ENCODE measurements at places on chromosomes 11 and 22.

DNA sequence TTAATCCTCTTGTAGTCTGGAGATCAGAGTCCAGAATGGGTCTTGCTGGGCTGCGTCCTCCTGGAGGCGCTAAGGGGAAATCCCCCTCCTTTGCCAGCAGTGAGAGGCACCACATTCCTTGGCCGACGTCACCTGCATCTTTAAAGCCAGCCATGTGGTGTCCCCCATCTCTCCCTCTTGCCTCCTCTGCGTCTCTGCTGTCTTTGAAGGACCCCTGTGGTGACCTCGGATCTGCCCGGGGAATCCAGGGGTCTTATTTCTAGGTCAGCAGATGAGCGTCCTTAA is 27.2 kb upstream of the PARVB start:
- no peak for DNase-seq

DNA sequence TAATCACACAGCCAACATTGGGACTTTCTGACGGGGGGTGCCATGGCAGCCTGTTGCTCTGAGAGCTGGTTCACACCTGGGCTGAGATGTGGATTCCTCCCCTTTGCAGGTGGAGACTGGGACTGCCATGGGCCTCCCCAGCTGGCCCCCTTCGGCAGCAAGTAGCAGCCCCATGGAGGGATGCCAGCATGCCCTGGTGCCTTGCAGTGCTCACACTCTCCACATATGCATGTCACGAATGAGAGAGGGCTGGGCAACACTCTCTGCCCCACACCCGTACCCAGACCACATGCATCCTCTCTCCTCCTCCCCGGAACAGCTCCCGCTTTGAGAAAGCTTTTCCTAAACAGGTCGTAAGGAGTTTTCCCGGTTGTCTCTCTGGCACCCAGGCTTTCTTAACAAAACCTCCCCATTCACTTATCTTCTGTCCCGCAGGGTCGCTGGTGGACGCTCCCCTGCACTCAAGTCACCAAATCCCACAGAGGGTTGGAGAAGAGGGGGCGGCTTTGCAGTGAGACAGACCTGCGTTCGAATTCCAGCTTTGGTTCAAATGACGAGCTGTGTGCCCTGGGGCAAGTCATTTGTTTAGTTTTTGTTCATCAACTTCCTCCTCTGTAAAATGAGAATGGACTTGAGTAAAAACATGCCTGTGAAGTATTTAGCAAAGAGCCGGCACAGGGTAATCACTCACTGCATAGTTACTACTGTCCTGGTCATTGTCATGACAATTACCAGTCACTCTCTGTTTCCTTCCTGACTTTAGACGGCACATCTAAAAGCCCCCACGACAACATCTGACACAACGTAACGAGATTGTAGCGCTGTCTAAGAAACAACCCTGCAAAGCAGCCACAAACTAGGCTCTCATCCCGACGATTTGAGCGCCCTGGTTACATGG is 231.3 kb upstream of the B3GAT1 start:
- DNase-seq = no peak

DNA sequence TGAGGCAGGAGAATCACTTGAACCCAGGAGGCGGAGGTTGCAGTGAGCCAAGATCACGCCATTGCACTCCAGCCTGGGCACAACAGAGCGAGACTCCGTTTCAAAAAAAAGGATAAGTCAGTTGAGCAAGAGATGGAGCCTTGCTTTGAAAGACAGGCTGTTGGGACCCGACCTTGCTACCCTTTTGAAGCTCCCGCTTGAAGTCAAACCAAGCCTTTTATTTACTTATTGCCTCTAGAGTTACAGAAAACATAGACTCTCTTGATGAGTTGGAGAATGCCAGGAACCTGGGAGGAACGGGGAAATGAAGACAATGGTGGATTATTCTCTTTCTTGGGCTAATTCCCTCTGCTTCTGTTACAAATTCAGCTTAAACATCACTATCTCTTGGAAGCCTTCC is 4.9 kb downstream of the SYN3 start:
- DNase-seq = no peak

DNA sequence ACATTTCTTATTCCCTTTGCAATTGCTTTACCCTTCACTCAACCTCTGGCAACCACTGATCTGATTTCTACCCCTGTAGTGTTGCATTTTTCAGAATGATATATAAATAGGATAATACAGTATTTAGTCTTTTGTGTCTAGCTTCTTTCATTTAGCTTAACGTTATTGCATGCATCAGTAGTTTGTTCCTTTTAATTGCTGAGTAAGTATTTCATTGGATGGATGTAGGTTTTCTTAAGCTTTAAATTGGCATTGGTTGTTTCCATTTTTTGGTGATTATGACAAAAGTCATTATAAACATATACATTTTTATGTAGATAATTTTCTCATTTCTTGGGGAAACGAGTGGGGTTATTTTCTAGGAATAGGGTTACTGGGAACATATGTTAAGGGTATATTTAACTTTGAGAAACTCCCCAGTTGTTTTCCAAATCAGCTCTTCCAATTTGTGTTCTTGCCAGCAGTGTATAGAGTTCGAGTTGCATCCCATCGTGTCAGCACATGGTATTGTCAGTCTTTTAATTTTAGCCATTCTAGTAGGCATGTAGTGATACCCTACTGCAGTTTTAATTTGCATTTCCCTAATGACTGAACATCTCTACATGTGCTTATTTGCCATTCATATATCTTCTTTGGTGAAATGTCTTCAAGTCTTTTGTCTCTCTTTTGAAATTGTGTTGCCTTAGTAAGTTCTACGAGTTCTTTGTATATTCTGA is 60.3 kb downstream of the DDX10 start:
- DNase-seq = no peak

GRCh38 chr11:16191868-16192240 is 164.5 kb downstream of the SOX6 start:
- no peak for DNase-seq

GRCh38 chr11:111691741-111692140 is 74.4 kb downstream of the PPP2R1B start:
- no peak for DNase-seq

- no peak for DNase-seq
Observed at GRCh38 chr22:19448739-19449421, 1.4 kb upstream of the C22orf39 start.

DNA sequence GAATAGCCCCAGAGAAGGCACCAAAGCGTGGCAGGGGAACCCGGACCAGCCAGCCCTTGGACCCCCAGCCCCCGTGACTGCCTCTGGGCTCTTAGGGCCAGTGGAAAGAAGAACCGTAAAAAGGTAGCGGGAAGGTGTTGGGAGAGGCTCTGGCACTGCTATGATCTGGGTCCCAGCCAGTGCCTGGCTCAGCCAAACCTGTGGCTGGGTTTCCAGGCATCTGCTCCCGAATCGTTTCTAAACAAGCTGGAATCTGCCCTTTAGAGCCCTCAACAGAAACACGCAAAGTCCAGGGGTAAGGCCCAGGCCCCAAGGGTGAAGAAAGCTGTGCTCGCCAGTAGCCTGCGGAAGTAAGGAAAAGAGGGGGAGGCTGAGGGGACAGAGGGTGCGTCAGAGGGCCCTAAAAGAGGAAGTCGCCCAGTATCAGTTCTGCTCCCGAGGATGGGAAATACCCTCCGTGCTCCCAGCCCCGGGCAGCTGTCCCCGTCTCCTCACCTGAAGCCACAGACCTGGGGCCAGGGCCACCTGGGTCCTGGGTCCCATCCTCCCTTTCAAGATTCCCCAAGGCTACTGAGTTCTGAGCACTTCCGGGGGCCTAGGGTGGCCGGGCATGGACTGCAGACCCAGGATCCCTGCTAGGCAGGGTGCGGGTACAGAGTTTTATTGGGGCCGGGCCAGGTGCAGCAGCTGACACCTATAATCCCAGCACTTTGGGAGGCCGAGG is 24.7 kb downstream of the IL10RA start:
- no peak for DNase-seq

- DNase-seq = no peak
Observed at GRCh38 chr11:94776351-94777321, 8.5 kb downstream of the AMOTL1 start.

GRCh38 chr11:92227230-92227814 is 2.7 kb downstream of the FAT3 start:
- no peak for DNase-seq

DNA sequence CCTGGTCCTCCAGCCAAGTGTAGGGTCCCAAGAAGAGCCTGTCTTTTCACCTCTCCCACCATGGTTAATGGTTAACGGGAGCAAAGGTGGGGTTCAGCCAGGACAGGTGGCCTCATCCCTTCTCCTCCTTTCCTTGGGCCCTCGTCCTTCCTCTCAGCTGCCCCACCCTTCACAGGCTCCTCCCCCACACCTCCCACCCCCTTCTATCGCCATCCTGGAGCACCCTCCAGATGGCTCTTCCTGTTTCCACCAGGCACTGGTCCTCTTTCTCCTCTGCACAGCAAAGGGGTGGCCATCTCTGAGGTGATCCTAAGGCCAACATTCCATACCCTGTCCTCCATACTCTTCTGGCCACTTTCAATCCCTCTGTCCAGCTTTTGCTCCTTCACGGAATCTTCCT is 48.9 kb downstream of the SLC22A12 start:
- DNase-seq = no peak

GRCh38 chr22:43843783-43844530 is 18.4 kb downstream of the SULT4A1 start:
- no peak for DNase-seq

DNA sequence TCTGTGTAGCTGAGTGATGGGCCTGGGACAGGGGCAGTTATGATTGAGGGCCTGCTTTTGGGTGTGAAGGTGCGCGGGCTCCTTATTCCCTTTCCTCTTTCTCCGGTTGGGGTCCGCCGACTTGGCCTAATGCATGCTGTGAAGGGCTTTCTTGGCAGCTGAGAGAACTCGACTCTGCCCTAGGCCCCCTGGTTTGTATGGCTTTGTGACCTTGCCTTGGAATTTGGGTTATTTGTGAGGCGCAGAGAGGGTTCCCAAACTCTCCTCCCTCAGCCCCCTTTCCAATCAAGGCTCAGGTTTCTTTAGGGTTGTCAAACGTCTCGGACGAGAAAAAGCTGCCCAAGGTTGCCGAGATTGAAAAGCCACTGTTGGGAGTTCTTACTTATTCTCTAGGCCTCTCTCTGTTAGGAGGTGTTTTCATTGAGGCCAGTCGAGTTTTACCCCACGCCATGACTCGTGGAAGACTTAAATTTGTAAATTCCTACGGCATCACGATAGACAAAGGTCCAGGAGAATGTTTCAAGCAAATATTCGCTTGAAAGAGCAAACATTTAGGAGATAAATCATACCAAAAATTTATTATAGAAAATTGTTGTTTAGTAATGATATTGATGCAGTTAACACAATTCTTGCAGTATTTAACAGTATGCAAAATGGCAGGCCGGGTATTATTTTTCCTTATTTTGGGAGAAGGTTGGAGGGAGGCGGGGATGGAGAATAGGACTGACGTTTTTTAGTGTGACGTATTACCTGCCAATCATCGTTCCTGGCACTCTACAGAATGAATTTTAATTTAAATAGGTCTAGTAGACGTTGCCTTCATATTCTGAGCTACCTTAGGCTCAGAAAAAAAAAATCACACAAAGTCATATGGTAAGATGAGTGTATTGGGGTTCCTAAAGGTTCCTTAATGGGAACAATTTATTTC is 689 bp downstream of the PDHX start:
- no peak for DNase-seq

DNA sequence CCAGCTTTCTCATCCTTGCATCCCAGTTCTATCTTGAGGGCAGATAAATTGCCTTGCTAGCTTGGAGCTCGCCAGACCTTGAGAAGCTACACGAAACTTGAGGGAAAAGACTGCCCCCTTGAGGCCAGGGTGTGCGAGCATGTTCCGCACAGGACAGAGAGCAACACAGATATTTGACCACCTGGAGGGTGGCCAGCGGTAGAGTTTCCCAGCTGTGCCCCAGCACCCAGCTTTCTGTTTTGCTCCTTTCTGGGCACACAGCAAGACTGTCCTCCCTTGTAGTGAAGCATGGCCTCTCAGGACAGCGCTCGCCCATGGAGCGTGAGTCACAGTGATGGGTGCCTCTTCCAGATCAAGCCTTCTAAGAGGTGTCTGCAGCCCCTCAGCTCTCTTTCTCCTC is 23.5 kb downstream of the SPATA19 start:
- DNase-seq = no peak

- no peak for DNase-seq
Observed at GRCh38 chr11:115385226-115385625, 119.0 kb downstream of the CADM1 start.

- no peak for DNase-seq
Observed at GRCh38 chr11:34206407-34207300, 101.2 kb downstream of the NAT10 start.

GRCh38 chr11:101003468-101003867 is 126.1 kb downstream of the PGR start:
- no peak for DNase-seq

DNA sequence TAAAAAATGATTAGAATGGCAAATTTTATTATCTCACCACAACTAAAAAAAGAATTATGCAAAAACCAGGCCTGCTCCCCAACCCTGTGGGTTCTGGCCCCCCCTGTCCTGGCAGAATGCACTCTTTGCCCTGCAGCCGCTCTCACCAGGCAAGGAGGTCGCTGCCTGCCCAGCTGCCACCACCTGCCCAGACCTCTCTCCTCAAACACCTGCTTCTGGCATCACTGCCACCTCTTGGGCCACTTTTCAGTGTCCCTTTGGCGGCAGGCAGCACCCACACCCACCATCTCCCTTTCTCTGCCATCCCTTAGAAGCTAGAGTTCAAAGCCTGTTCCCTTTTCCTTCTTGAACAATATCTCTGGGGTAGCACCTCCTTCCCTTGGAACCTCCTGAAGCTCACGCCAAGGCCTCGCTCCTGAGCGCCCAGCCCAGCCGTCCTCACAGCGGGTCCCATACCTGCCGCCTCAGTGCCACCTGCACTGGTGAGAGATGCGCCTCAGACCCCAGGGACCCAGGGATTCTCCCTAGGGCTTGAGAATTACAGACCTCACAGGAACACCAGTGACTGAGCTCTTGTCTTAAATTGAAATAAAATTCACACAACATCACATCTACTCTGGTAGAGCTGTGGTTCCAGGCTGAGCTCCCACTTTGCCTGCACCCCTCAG is 44.6 kb downstream of the SGSM3 start:
- DNase-seq = no peak

DNA sequence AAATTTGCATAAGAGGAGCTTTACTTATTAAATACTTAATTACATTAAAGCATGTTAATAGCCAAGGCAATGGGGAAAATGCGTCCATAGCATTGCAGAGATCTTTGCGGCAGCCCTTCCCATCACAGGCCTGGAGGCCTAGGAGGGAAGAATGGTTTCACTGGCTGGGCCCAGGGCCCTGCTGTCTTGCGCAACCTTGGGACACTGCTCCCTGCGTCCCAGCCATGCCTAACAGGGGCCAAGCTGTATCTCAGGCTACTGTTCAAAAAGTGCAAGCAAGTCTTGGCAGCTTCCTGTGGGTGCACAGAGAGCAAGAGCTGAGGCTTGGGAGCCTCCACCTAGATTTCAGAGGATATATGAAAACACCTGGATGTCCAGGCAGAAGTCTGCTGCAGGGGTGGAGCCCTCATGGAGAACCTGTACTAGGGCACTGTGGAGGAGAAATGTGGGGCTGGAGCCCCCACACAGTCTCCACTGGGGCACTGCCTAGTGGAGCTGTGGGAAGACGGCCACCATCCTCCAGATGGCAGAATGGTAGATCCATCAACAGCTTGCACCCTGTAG is 46.0 kb downstream of the THAP12 start:
- no peak for DNase-seq
